ENCODE measurements at places on chromosomes 3 and 15.

GRCh38 chr15:42784705-42785104 is 47.8 kb upstream of the CDAN1 start:
- H3K27ac ChIP-seq: peak overlapping the region; percentile 70
- no peaks in the 10 kb centered on the region for H3K27me3 ChIP-seq
- peaks cover 10% of the 10 kb centered on the region for H3K4me1 ChIP-seq
- no peak overlapping the region for H3K4me3 ChIP-seq

GRCh38 chr15:93644595-93644994 is 555.6 kb upstream of the RGMA start:
- no peak overlapping the region for H3K4me3 ChIP-seq
- no peaks in the 10 kb centered on the region for H3K4me1 ChIP-seq
- DNase-seq: no peak
- no peak overlapping the region for H3K27ac ChIP-seq
- no peaks in the 10 kb centered on the region for H3K36me3 ChIP-seq

GRCh38 chr15:59873644-59874272 is 130.4 kb upstream of the FOXB1 start:
- no peak overlapping the region for H3K27ac ChIP-seq
- no peak overlapping the region for H3K4me3 ChIP-seq
- H3K4me1 ChIP-seq: no peaks in the 10 kb centered on the region
- peaks cover 9% of the 10 kb centered on the region for H3K27me3 ChIP-seq
- H3K36me3 ChIP-seq: no peaks in the 10 kb centered on the region

DNA sequence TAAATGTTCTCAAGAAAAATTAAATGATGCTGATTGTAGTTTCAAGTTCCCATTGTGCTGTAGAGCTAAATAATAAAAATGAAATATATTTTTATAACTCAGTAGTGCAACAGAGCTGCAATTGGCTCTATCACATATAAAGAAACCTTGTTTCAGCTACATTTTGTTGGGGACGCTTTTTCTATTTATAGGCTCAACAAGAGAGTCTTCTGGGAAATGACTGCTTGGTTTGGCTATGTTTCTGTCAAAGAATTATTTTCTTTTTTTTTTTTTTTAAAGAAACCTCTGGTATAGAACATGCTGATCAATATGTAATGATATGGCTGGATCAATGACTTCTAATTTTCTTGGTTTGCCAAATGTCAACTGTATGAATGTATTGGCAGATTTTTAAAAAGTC is 76.5 kb downstream of the OTOL1 start:
- no peaks in the 10 kb centered on the region for H3K36me3 ChIP-seq
- no peaks in the 10 kb centered on the region for H3K4me1 ChIP-seq
- no peak overlapping the region for H3K27ac ChIP-seq
- no peak overlapping the region for H3K4me3 ChIP-seq
- no peaks in the 10 kb centered on the region for H3K27me3 ChIP-seq

DNA sequence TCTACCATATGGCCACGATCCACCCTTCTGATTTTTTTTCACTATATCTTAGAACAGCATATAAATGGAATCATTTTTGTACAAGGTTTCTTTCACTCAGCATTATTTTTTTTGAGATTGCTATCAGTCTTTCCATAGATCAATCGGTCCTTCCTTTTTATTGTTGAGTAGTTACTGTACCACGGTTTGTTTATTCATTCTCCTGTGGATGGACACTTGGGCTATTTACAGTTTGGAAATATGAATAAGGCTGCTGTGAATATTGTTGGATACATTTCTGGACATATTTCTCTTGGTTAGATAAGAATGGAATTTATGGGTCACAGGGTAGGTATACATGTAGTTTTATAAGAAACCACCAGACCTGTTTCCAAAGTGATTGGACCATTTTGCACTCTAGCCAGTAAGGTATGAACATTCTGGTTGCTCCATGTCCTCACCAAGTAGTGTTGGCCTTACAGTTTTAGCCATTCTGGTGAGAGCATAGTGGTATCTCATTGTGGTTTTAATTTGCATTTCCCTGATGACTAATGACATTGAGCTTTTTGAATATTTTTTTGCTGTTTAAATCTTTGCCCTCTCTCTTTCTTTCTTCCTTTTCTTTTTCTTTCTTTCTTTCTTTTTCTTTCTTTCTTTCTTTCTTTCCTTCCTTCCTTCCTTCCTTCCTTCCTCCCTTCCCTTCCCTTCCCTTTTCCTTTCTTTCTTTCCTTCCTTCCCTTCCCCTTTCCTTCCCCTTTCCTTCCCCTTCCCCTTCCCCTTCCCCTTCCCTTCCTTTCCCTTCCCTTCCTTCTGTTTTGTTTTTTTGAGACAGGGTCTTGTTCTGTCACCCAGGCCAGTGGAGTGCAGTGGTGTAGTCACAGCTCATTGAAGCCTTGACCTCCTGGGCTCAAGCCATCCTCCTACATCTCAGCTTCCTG is 49.2 kb downstream of the LRRK1 start:
- H3K4me3 ChIP-seq: no peak overlapping the region
- H3K4me1 ChIP-seq: no peaks in the 10 kb centered on the region
- DNase-seq: no peak
- H3K36me3 ChIP-seq: no peaks in the 10 kb centered on the region

DNA sequence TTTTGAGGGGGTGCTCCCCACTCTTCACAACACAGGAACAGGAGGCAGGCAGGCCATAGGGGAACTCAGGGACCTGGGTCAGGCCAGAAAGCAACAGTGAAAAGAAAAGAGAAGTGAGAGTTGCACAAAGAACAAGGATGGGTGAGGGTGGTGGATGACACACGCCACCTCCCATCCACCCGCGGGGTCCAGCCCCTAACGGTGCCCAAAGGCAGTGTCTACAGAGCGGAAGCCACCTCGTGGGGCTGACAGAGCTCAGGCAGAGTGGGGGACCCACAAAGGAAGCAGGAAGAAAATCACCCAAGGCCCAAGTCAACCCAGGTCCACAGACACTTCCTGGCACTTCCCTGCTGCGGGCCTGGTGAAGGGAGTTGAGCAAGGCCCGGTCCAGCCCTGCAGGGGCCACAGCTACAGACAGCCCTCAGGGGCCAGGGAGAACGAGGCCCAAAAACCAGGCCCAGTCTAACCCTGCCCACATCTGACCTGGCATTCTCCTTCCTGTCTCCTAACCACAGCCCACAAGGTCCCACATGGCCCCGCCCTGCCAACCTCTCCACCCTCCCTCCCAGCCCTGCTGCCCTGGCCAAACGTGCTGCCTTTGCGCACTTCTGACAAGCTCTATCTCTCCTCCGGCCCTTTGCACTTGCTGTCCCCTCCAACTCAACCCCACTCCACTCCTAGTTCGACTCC is 5.9 kb downstream of the NUP210 start:
- H3K4me3 ChIP-seq: no peak overlapping the region
- H3K27me3 ChIP-seq: no peaks in the 10 kb centered on the region
- peaks cover 7% of the 10 kb centered on the region for H3K4me1 ChIP-seq
- DNase-seq: peak; percentile 33

DNA sequence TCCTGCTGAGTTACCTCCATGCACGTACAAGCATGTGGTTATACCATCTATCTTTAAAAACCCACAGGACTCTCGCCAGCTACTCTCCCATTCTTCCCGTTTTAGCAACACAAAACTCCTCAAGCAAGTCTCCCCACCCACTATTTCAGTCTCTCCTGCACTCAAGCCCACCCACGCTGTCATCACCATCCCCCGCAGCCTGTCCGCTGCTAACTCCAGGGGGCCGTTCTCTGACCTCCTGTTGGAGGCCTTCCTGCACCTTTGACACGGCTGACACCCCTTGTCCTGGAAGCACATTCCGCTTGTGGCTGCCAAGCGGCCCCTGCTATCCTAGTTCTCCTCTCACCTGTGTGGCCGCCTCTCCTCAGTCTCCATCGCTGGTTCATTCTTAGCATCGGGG is 7.5 kb upstream of the PCSK6 start:
- peaks cover 34% of the 10 kb centered on the region for H3K4me1 ChIP-seq
- no peak for DNase-seq
- H3K4me3 ChIP-seq: no peak overlapping the region
- H3K36me3 ChIP-seq: no peaks in the 10 kb centered on the region

GRCh38 chr15:93012786-93013185 is 76.2 kb downstream of the RGMA start:
- peaks cover 100% of the 10 kb centered on the region for H3K36me3 ChIP-seq
- no peak overlapping the region for H3K4me3 ChIP-seq
- no peaks in the 10 kb centered on the region for H3K27me3 ChIP-seq
- H3K4me1 ChIP-seq: no peaks in the 10 kb centered on the region

GRCh38 chr15:52256930-52257733 is 38.5 kb downstream of the MYO5C start:
- no peaks in the 10 kb centered on the region for H3K27me3 ChIP-seq
- peaks cover 16% of the 10 kb centered on the region for H3K4me1 ChIP-seq
- H3K27ac ChIP-seq: peak overlapping the region; percentile 48
- DNase-seq: no peak
- H3K36me3 ChIP-seq: no peaks in the 10 kb centered on the region

Measured in psoas muscle (tissue), 8 donors.